ENCODE measurements at places on chromosomes 1 and 21.
A peak's percentile ranks its signal among the peaks of the same experiment; 100 is the strongest.

GRCh38 chr1:175232335-175232734 lies 39.8 kb upstream of the KIAA0040 start:
- DNase-seq, result no peak

GRCh38 chr1:225534135-225534534 lies 106.3 kb upstream of the LBR start:
- no peak for DNase-seq

- no peak for DNase-seq
Observed at GRCh38 chr1:93215322-93215721, 34.8 kb downstream of the CCDC18 start.

DNA sequence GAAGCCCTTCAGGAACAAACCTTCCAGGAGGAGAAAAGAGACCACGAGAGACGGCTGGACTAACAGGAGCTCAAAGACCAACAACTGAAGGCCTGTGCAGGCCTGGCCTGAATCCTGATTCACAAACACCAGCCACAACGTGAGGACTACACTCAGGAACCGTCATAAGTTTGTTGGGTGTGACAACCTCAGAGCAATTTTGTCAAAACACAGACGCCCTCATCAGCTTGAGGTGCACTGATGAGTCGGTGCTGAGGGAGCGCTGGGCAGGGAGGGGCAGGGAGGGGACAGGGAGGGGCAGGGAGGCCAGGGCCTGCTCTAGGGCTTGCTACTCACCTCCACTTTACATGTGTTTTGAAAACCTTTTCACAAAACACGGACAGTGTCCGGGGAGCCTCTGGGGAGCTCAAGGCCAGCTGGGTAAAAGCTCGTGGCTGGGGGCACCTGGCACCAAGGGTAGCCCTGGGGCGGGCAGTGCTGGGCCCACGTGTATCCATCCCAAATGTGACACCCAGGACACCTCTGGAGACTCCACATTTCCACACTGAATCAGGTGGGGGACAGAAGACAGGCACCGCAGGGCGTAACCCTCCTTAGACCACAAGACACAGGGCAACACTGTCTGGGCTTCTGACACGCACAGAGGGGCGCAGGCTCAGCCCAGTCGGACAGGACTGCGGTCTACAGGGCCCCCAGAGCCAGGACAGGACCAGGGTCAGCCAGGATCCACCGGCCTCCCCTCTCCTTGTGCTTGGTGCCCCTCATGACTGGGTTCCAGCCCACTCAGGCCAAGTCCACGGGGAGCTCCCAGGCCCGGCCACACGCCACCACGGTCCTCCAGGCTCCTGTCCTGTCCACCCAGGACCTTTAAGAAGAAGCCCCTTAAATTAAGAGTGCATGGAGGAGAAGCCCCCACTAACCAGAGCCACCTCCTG lies 16.5 kb downstream of the LSS start:
- DNase-seq, result no peak

- peak; percentile 34 for DNase-seq
Observed at GRCh38 chr1:236425031-236425663, 31.1 kb downstream of the EDARADD start.

DNA sequence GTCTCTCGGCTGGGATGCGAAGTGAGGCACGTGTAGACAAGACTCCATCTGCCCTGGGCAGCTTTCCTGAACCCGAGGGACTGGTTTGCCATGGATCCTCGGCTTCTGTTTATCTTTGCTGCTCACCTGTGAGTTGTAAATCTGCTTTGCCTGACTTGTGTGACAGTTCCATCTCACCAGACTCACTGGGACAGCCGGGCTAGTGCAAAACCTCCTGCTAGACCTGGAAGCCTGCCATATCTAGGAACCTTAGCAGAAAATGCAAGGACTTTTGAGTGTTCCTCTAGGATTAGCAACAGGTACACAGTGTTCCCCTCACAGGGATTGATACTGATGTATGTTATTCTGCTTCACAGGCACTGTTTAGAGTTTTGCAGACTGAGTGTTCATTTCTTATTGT lies 218.6 kb downstream of the URB2 start:
- no peak for DNase-seq

DNA sequence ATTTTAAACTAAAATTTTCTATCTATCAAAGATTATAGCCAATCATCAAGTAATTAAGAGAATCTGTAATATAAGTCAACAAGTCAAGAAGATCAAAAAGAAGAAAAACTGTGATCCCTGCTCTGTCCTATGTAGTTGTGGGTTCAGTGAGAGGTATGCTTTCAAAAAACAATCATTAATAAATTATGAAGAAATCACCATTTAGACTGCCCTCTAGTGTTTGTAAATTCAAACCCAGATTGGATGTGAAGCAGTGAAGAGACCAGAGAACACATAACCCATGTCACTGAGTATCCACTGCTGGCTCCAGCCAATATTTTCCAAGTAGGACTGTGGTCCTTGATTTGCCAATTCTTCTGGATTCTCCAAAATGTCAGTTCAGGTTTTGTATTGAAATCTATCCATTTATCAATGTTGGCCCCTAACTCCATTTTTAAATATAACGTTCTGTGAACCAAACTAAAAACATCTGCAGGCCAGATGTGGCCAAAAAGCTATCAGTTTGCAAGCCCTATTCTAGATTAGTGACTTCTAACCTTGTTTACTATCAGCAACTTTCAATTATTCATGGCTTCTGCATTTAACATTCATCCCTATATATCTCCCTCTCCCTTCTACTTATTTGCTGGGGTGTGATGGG lies 467.5 kb upstream of the CXADR start:
- DNase-seq, result no peak

DNA sequence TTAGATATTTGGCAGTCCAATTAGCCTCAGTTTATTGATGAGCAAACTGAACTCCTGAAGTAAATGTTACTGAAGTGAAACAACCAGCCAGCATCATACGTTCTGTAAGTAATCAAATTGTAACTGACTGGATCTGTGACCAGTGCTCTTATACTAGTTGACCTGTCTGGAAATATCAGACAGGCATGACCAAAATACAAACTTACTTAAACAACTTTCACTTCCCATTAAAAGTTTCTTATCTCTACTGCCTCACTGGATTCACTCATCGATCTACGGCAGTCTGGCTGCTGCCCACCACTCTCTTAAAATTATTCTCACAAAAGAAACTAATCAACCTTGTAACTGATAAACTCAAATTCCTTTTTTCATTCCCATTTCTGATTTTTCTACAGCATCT lies 56.4 kb downstream of the WDR3 start:
- no peak for DNase-seq

- no peak for DNase-seq
Observed at GRCh38 chr1:43066578-43066977, 105.5 kb downstream of the EBNA1BP2 start.

- no peak for DNase-seq
Observed at GRCh38 chr1:37073854-37074379, 39.6 kb upstream of the GRIK3 start.

DNA sequence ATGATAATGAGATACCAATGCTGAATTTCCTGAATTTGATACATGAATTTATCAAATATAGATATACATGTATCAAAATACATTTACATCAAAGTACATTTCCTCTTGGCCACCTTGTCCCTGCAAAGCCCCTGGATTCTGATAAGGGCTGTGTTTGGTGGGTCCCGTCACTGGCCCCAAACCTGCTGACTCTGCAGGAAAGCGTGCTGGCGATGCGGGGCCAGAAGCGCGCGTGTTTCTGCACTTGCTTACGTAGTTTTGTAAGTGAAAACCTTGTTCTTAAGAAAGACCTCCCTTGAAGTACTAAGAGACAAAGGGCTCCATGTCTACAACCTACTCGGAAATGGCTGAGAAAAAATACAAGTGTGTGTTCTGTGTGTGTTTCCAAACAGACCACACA lies 11.0 kb downstream of the ITGB2 start:
- DNase-seq, result no peak

GRCh38 chr1:109728870-109729269 lies 12.0 kb downstream of the GSTM3 start:
- DNase-seq, result no peak

- DNase-seq, result no peak
Observed at GRCh38 chr1:183251959-183252450, 65.9 kb downstream of the LAMC2 start.

GRCh38 chr1:180415985-180416633 lies 86.3 kb downstream of the ACBD6 start:
- DNase-seq, result no peak

GRCh38 chr1:194447636-194448035 lies 1261.2 kb upstream of the B3GALT2 start:
- no peak for DNase-seq

GRCh38 chr1:117570988-117571409 lies 34.8 kb upstream of the TENT5C start:
- no peak for DNase-seq

DNA sequence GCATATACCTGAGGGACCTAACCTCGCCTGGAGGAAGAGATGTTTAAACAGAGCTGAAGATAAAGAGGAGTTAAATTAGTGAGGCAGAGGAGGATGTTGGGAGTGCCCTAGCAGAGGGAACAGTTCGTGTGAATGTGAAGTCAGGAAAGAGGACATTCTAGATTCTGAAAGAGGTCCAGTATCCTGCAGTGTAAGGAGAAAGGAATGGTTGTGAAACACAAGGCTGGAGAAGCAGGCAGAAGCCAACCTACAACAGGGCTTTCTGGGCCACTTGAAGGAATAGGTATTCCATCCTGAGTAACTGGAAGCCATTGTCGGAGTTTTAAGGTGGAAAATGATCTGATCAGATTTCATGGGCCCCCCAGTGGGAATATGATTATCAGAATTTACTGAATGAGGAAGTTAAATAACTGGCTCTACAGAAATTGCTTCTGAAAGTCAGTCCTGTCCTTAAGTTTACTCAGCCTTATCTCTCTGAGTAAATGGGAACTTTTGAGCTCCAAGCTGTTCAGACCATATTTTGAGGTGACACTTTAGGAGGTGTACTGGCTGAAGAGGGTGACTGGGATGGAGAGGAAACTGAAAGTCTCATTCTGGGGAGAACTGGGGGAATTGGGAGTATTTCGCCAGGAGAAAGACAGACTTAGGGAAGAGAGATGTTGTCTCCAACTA lies 24.4 kb upstream of the FAAH start:
- DNase-seq, result no peak

- DNase-seq, result no peak
Observed at GRCh38 chr21:14585122-14585521, 39.0 kb upstream of the SAMSN1 start.

DNA sequence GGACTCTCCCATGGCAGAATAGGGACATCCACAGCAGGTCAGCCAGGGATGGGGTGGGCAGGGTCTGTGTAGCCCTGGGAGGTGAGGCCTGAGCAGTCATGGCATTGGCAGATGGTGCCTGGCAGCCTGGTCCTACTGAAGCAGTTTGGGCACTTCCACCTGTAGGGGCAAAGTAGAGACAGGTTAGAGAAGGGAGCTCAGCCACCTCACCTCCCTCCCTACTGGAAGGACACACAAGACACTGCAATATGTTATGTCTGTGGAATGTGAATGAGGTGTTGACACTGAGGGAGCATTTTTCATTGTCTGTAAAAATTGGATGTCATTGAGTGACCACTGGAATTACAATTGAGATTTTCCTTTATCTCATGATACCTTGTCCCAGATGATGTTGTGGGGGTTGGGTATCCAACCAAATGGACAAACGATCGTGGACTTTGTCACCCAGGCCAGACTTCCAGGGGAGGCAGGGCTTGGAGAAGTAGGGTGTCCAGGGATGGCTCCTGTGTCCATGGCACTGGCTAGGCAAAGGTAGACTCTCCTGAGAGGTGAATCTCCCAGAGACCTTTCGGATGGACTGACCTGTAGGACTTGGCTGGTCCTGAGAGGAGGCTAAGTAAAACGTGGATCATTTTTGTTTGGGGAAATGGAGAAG lies 9.7 kb downstream of the SHISA4 start:
- DNase-seq, result no peak

- DNase-seq, result no peak
Observed at GRCh38 chr1:237103021-237103420, 61.0 kb downstream of the RYR2 start.

- DNase-seq, result no peak
Observed at GRCh38 chr1:184646824-184647223, 107.8 kb downstream of the EDEM3 start.

DNA sequence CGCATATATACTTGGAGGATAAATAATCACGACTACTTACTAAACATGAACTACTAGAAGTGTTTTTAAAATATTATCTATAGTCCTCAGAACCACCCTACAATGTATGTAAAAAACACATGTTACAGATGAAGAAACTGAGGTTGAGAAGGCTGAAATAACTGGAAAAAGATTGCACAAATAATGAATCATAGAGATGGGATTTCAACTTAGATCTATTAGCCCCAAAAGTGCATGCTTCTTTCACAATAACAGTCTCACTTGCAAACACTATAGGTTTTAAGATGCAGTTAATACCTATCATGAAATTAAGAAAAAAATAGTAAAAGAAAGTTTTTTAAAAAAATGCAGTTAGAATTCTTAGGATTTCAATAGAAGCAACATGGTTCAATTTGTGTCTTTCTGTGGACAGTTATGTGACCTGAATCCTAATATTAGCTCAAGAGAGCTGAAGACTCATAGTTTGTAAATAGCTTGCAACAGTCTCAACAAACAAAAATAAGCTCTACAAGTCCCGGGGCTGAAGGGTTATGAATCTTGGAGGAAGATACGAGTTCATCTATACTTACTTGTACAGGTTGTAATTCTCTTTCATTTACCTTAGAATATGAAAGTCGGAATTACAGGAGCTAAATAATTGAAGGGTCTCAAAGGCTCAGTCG lies 58.6 kb upstream of the NTPCR start:
- no peak for DNase-seq

DNA sequence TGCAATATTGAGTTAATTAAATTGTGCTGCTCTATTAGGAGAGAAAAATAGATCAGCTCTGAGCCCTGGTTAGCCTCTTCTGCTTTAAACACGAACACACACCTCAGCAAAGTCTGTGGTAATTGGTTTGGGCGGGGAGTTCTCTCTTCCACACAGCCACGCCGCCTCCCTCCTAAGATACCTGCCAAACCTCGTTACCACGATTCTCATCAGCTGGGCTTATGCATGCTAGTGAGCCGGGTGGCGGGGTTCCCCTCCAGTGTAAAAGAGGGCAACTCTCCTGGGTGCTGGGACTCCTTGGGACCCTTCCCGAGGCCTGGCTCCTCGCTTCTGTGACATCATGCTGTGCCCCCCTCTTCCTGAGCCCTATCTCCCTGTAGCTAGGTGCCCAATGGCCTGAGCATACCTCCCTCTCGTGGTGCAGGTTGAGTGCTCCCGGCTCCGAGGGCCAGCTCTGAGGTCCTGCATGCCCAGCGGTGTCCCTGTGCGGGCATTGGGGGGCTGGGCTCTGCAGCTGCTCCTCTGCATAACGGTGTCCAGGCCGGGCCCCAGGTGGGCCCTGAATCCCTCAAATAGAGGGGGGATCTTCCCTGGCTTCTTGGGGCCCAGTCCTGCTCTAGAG lies 182.9 kb downstream of the PRDM16 start:
- DNase-seq, result no peak

GRCh38 chr1:156001662-156002171 lies 19.0 kb downstream of the SSR2 start:
- DNase-seq, result no peak

All from activated naive CD8-positive, alpha-beta T cell treated with anti-CD3 and anti-CD28 coated beads, Interleukin-2, amount 50 U/mL, for 24 hours (primary cell).